ENCODE measurements at places on chromosomes 6 and 20.

GRCh38 chr6:159788753-159789376 lies 537 bp downstream of the TCP1 start:
- no peak for DNase-seq

DNA sequence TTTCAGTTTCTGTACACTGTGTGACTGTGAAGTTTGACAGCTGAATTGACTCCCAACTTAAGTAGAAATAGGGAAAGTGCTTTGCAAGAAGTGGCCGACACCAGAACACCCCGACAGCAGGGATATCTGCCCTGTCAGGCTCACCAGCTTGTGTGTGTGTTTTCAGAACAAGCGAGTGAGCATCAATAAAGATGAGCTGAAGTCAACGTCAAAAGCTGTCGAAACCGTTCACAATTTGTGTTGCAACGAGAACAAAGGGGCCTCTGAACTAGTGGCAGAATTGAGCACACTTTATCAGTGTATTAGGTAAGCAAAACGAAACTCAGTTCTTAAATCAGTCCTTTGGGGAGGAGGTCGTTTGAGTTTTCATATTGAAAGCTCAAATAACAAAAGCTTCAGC lies 10.7 kb downstream of the NELFCD start:
- no peak for DNase-seq

DNA sequence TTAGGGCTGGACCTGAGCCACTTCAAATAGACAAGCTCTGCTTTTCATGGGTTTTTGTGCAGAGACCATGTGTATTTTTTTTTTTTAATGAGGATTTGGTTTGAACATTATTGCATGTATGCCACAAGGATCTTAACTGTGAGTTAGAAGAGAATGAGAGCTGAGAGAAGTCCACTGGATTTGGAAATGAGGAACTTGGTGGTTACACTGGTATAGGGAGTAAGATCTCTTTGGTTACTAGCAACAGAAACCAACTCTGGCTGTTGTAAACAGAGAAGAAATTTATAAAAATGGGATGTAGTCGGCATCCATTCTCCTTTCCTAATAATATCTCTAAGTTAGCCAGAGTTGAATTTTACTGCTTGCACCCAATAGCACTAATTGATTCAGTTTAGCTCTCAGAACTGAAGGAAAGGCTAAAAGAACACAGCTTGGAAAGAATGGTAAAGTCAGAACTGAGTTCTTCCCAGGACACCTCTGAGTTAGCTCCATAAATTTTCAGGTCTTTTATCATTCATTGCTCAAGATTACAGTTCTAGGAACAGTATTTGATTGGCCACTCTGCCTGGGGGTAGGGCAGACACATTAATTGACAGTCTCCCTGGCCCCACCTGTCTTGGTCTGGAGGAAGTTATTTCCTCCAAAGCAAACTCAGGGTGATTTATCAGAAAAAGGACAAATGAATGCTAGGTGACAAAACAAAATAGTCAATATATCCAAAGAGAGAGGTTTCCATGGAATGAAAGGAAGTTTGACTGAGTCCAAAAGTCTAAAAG lies 3.9 kb upstream of the WFDC2 start:
- DNase-seq = no peak

- DNase-seq = no peak
Measured at GRCh38 chr6:43016943-43017334, 2.9 kb downstream of the KLHDC3 start.

GRCh38 chr6:117624869-117625481 lies 22.7 kb upstream of the GOPC start:
- DNase-seq = no peak

GRCh38 chr6:12065321-12066140 lies 53.4 kb downstream of the HIVEP1 start:
- no peak for DNase-seq

GRCh38 chr6:3039384-3039783 lies 28.9 kb upstream of the RIPK1 start:
- no peak for DNase-seq

- no peak for DNase-seq
Measured at GRCh38 chr6:2481307-2481706, 235.9 kb upstream of the GMDS start.

- no peak for DNase-seq
Measured at GRCh38 chr6:106974336-106974998, at the start of gene CD24. Gene CD24 (minus strand): TSS chr6:106974729. CDS start chr6:106974646, 83 bp downstream.

GRCh38 chr6:120875900-120876299 lies 458.4 kb downstream of the TBC1D32 start:
- DNase-seq = no peak

DNA sequence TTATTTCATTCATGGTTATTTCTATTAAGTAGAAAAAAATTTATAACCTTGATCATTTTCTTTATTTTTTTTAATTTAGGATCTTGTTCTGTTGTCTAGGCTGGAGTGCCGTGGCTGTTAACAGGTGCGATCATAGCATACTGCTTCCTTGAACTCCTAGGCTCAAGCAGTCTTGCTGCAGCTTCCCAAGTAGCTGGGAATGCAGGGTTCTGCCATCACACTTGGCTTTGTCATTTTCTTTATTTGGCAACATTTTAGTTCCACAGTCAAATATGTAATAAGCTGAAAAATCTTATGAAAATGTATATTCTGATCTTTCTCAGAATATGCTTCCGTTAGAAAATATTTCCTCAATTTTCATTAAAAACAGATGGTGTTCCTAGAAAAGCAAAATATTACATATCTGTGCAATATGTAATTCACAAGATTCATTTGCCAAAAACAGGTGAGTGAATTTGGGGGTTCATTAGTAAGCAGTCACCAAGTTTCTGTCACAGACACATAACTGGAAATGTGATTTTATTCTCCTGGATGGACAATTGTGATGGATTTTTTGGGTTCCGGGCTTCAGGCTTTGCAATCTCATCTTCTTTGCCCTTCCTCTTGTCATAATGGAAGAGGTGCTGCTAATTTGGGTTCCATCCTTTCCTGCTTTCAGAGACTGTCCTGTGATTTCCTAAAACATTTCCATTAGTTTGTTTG lies 21.5 kb downstream of the AMD1 start:
- no peak for DNase-seq

- DNase-seq = no peak
Measured at GRCh38 chr6:152271776-152272464, 365.2 kb downstream of the SYNE1 start.

- no peak for DNase-seq
Measured at GRCh38 chr20:19603376-19603750, 154.7 kb upstream of the RIN2 start.

- no peak for DNase-seq
Measured at GRCh38 chr6:149842331-149842730, 21.8 kb downstream of the LRP11 start.

DNA sequence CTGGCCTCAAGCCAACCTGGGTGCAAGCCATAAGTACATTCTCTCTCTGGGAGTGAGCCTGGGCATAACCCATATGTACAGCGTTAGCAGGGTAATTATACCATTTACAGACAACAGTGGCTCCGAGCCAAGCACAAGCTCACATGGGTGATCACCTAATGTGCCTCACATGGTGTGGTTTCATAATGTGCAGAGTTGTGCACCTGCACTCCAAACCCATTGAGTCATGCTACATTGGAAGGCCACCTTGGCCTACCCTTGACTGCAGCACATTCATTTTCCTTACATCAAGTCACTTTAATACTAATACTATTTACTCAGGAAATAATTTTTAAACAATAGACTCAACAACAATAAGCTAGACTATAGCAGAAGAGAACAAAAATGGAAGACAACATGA lies 194.5 kb upstream of the PLN start:
- no peak for DNase-seq

GRCh38 chr6:6682225-6682624 lies 93.7 kb downstream of the LY86 start:
- no peak for DNase-seq

DNA sequence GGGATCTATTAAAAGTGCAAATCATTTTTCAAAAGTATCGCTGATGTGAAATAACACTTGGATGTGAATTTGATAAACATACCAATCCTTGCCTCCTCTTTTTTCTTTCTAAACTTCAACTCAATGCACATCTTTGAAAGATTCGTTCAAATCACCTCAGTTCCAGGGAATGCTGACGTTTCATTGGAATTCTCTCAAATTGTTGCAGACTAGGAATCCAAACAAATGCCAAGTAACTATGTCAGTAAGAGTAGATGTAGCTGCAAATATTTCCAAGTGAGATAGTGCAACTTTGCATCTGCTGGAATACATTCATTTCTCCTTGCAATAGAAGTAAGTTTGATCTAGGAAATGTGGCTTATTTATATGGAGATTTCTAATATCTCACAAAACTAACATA lies 220.7 kb downstream of the FUT9 start:
- DNase-seq = no peak

- no peak for DNase-seq
Measured at GRCh38 chr6:11718031-11718430, 60.6 kb downstream of the ADTRP start.

GRCh38 chr6:47473791-47474346 lies 3.7 kb upstream of the CD2AP start:
- no peak for DNase-seq

GRCh38 chr20:41231136-41231535 lies 86.4 kb downstream of the ZHX3 start:
- no peak for DNase-seq

Data from CD4-positive, alpha-beta T cell treated with Interleukin-15 for 4 hours (primary cell).